ENCODE measurements at places on chromosomes 3 and 15.
A peak's percentile ranks its signal among the peaks of the same experiment; 100 is the strongest.

DNA sequence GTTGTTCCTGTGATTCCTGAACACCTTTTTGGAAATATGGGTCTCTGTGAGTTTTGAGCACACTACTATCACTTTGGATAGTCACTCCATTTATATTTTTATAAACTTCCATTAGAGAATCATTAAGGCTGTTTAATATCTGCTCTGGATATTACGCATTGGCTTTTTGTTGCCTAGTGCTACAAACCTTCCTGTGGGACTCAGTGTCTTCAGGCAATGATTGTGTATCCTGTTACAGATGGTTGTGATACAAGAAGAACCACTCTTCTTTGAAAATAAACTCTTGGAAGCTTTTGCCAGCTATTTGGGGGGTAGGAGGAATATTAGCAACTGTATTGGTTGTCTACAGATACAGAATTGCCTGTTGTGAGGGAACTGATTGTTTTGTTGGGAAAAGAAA, 15.6 kb downstream of the GCSAM start:
- no peak for DNase-seq

- DNase-seq: no peak
Measured at GRCh38 chr3:177824190-177824786, 627.0 kb upstream of the TBL1XR1 start.

DNA sequence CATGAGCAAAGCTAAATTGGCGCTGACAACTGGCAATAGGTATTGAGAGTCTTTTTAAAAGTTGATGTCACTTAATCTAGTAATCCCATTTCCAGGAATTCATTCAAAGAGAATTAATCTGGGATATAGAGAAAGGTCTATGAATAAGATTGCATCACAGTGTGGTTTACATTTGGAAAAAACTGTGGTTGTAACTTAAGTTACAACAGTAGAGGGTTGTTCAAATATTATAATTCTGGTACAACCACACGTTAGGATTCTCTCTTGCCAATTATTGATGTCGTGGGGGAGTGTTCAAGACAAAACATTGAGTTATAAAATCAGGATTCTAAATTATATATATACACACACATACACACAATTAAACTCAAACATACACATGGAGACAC, 79.8 kb downstream of the LIPC start:
- no peak for DNase-seq

- DNase-seq: peak; percentile 51
Measured at GRCh38 chr3:50316657-50317242, 5.8 kb downstream of the HYAL2 start.

DNA sequence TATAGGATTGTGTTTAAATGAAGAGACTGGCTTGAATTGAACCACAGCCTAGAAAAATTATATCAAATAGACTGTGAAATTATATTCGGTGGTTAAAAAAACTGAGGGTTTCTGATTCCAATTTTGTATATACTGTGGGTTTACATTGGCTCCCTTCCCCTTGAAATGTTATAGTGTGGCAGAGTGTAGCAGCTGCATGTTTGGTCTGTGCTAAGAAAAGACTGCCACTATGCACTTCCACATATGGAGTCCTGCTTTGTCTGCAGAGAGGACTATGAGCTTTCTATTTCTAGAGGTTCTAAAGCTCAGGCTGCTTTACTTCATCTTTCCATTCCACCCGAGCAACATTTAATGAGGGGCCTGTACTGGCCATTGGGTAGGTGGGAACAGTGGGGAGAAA, 112.3 kb downstream of the P3H2 start:
- DNase-seq: no peak

- DNase-seq: no peak
Measured at GRCh38 chr3:177145381-177145780, 51.9 kb downstream of the TBL1XR1 start.

All from stimulated activated CD8-positive, alpha-beta memory T cell treated with anti-CD3 and anti-CD28 coated beads, Interleukin-15, amount 100 ng/mL, for 1 hour (primary cell).